Dermis blood vessel endothelial cell (primary cell): ENCODE measurements at places on chromosomes 13 and 19. TPM values are rescaled to one million over a fixed set of nuclear protein-coding genes. Genes with fewer than 3 reads are reported as not detected.

- DNase-seq, result no peak
These were observed 183.0 kb downstream of the TSHZ3 start for GRCh38 chr19:31166206-31166605.

The OR4F17 gene
- total RNA-seq, result not detected in 2 replicates

The ZNF135 gene
- 1.7 and 2.4 TPM in 2 replicates for total RNA-seq

GRCh38 chr19:35615036-35615435 lies 2.5 kb downstream of the HAUS5 start:
- DNase-seq, result no peak

- DNase-seq, result no peak
These were observed 1.0 kb downstream of the EFNA2 start for GRCh38 chr19:1286487-1287353.

- DNase-seq, result no peak
These were observed 57.9 kb upstream of the C1QTNF9 start for GRCh38 chr13:24251525-24251924.

DNA sequence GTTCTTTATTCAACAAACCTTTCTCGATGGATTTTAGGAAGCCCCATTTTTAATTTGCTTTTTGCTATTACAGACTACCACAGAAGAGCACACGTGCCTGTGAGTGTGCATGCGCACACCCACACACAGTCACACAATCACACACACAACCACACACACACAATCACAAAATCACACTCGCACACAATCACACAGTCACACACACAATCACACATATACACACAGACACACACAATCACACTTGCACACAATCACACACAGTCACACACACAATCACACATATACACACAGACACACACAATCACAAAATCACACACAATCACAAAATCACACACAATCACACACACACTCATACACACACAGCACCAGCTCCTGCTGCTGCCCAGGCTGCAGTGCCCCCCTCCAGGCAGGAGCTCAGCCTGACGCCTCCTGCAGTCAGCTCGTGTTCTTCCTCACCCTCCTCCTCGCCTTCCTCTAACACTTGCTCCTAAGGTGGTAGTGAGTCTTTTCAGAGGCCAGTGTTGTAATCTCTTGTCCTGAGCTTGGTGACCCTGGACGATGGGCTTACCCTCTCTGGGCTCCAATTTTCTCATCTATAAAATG lies 125.0 kb upstream of the SOX1 start:
- DNase-seq, result no peak

DNA sequence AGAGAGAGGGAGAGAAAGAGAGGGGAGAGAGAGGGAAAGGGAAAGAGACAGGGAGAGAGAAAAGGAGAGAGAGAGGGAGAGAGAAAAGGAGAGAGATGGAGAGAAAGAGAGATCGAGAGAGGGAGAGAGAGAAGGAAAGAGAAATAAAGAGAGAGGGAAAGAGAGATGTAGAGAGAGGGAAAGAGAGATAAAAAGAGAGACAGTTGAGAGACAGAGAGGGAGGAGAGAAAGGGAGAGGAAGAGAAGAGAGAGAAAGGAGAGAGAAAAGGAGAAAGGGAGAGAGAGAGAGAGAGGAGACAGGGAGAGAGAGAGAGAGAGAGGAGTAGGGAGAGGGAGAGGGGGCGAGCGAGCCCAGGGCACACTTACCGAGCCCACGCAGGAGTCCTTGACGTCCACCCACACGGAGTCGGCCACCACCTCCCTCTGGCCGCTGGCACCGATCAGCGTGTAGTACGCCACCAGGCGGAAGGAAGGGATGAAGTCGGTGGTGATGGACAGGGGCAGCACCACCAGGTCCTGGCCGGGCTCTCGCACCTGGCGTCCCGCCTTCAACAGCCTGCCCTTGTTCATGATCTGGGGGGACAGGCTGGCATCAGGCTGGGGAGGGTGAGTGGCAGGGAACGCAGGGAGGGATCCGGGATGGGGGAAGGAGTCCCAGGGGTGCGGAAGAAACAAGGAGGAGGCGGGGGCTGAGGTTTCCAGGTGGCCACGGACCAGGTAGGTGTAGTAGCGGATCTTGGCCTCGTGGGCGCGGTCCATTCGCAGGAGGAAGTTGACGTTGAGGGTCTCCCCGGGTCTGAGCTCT lies 10.0 kb downstream of the C3 start:
- no peak for DNase-seq
